T follicular helper cell (primary cell): ENCODE measurements at places on chromosomes 11 and 22.
A peak's percentile ranks its signal among the peaks of the same experiment; 100 is the strongest.

- no peak for DNase-seq
Measured at GRCh38 chr22:18997925-18998315, 61.8 kb upstream of the PRODH start.

GRCh38 chr11:76462317-76462716 is 17.5 kb downstream of the EMSY start:
- no peak for DNase-seq

GRCh38 chr11:86596861-86597586 is 75.4 kb downstream of the ME3 start:
- DNase-seq: no peak

- DNase-seq: no peak
Measured at GRCh38 chr22:50595189-50595588, 5.4 kb upstream of the MAPK8IP2 start.

DNA sequence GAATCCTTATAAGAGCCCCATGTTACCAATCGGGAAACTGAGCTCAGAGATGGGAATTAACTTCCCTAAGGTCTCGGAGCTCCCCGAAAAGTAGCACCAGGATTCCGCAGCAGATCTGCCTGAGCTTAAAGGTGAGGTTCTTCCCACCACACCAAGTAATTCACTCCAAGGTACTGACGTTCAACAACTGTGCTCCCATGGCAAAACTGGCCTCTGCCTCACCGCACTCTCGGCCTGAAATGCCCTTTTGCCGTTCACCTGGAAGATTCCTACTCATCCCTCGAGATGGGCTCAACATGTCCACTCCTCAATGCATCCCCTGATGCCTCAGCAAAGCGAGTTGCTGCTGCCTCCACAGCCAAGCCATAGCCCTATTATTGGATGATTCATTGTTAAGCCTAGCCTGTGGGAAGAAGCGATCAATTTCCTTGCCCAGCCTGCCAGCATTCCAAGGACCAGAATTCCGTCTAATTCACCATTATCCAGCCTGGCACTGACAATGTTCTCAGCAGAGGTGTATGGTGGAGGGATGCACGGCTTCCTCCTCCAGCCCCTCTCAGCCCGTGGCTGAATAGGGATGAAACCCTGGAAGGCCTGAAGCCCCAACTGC is 4.2 kb downstream of the PLAAT3 start:
- no peak for DNase-seq

- no peak for DNase-seq
Measured at GRCh38 chr22:36029406-36029755, 757 bp upstream of the RBFOX2 start.

- DNase-seq: no peak
Measured at GRCh38 chr11:36455658-36456111, 54.4 kb downstream of the TRAF6 start.

DNA sequence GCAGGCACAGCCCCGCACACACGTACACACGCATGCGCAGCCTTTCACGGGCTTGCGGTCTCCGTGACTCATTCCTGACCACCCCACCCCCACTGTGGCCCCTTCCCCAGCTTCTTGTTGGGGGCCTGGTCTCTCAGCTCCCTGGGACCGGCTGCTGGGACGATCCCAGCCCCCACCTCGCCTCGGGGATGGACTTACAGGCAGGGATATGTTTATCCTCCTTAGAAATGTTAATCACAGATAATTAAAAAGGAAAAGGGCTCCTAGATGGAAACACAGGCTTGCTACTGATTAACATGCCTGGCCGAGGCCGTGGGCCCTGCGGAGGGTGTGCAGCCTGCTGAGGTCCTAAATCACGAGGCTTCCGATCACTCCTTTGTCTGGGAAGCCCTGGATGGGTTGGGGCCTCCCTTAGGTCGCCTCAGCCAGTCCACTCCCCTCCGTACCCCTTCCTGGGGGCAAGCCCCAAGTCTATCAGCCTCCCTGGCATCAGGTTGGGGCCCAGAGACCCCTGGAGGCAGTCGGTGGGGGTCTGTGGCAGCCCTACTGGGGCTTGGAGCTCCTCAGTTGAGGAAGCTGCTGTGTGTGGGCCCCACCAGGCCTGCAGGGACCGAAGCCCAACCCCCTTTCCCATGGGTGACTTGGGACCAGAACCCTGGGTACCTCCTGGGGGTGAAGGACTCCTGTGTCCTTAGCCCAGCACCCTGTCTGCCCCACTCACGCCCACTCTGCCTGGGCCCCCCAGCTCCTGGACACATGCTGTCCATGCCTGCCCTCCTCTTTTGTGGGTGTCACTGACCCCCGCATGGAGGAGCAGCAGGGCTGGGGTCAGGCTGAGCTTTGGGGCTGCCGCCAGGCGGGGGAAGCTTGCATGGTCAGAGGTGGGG is 20.6 kb downstream of the TSPAN4 start:
- no peak for DNase-seq

- DNase-seq: no peak
Measured at GRCh38 chr11:57971272-57972012, 52.2 kb upstream of the OR9Q1 start.

DNA sequence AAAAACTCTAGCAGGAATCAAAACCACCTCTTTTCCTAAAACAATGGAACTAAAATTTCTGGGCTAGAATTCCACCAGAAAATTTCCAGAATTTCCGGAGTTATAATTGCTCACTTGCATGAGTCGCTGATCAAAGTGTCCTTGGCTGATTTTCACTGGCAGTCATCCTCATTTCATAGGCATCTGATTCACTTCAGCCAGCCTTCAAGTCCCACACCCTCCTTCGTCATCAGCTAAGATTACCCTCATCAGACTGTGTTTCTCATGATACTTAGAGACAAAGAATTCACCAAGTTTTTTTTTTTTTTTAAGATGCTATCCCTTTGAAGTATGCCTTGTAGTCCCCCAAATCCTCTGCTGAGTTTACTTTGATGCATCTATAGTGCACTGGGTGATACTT is 71.5 kb upstream of the RAB38 start:
- DNase-seq: no peak

DNA sequence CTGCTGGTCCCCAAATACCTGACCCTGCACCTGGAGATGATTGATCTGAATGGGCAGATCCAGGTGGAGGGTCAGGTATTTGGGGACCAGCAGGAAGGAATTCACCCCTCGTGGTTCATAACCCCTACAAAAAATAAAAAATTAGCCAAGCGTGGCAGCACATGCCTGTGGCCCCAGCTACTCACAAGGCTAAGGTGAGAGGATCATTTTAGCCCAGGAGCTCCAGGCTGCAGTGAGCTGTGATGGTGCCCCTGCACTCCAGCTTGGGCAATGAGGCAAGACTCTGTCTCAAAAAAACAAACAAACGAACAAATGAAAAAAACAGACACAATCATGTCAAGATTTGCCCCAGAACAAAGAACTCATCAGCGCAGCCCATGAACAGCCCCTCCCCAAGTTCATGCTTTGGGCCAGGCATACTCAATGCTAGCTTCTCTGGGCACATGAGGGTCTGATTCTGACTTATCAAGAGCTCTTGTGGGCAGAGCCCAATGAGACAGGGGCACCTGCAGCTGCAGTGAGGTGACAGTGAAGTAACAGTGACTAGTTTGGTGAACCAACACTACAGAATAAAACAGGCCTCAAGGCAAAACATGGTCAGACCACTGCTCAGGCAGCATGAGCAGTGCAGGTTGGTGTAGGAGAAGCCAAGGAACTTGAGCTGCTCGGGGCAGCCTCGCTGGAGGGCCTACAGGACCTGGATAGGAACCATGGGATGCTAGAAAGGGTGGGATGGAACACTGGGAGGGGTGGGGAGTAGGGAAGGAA is 10.2 kb upstream of the FCHSD2 start:
- no peak for DNase-seq

DNA sequence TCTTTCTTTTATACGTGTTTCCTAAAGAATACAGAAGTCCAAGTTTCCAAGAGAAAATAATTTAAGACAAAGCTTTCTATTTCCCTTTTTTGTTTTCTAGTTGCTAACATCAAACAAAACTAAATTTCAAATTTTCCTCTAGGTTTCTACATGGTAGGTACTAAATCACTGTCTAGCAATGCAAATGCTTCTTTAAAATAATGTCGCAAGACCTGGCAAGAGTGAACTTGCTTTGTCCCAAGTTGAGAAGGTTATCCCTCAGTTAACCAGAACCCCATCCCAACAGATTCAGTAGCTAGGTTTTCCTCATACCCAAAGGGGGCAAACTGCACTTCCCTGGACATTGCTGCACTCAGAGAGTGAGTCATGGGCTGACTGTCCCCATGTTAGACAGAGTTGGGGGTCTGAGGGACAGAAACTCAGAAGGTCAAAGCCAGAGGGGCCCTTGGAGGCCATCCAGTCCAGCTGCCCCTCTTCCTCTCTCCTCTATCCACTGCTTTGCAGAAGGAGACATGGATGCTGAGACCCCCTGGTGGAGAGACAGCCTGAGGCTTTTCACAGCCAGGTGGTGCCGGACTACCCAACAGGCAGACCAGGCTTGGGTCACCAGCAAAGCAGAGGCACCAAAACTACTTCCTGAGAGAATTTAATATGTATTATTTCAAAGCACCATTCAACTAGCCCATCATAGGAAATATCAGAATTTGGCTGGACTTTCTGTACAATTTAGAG is 23.1 kb downstream of the OR2AT4 start:
- no peak for DNase-seq

DNA sequence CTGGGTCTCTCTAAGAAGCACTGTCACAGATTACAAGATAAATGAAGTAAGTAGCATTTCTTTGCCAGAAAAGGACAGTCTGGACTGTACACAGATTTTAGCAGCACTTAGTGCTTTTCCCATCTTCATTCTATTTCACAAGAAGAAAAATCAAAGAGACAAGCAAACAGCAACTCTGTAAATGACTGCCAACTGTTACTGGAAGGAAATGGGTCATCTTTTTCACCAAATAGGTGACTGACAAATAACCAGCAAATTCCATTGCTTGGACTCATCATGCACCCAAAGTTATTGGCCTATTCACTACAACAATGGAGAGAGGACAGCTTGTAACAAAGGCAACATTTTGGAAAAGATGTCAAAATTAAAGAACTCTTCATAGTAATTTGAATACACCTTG is 28.9 kb upstream of the CARD18 start:
- DNase-seq: no peak

DNA sequence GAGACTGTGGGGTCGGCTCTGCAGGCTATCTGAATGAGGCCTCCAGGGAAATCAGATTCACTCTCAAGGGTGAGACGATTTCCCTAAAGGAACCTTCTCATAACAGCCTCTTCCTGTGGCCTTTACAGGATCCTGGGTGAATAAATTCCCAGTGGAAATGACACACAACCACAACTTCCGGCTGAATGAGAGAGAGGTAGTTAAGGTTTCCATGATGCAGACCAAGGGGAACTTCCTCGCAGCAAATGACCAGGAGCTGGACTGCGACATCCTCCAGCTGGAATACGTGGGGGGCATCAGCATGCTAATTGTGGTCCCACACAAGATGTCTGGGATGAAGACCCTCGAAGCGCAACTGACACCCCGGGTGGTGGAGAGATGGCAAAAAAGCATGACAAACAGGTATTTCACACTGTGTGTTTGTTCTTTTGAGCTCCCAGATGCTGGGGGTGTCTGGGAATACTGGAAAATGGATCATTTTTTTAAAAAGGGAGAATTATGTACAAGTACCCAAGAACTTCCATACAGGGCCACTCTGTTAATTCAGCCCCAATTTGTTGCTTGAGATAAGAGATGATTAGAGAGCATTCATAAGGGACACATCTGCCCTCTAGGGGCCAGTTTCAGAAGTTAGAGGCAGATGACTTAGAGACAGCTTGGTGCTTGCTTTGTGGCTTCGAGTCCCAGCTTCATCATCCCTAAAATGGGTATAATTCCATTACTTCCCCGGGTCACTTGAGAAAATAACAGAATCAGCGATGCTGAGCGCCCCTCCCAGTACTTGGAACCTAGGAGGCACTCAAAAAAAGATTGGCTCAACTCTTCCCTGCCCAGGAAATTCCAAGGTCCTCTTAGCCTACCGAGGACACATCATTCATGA is 10.2 kb downstream of the SERPIND1 start:
- peak; percentile 15 for DNase-seq

DNA sequence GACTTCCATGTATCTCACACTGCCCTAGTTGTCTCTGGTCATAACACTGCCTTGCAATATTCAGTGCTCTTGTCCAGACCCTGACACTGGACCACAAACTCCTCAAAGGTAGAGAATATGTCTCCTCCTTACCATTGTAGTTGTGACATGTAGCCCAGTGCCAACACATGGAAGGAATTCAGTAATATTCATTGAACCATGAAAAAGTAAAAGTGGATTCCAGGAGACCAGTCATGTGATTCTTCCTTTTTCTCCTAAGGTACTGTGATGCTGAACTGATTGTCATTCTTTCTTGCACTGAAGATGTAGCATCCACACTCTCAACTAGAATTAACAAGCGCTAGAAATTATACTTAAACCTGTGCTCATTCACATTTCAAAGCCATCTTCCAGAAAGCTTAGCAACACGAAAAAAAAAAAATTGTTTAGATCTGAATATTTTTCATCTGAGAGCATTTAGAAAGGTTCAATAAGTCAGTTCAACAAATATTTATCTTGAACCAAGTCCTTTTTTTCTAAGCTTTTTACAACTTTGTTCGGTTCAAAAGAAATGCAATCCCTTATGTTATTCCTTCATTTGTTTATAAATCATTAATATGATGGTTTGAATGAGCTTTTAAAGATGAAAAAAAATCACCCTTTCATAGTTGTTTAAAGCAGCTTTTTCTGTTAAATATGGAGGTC is 224.7 kb upstream of the BLID start:
- no peak for DNase-seq

DNA sequence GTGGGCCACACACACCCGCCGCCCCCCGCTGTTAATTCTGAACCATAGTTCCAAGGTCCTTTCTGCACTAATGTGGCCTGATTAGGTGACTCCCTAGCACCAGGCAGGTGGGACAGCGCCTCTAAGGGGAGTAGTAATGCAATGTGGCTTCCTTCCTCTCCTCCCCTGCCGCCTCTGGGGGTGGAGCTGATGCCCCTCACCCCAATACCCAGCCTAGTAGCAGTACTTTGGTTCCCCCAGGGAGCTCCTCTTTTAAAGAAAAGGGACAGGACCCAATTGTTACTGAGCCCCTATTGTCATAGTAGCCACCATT is 14.4 kb downstream of the RTN4RL2 start:
- DNase-seq: no peak

DNA sequence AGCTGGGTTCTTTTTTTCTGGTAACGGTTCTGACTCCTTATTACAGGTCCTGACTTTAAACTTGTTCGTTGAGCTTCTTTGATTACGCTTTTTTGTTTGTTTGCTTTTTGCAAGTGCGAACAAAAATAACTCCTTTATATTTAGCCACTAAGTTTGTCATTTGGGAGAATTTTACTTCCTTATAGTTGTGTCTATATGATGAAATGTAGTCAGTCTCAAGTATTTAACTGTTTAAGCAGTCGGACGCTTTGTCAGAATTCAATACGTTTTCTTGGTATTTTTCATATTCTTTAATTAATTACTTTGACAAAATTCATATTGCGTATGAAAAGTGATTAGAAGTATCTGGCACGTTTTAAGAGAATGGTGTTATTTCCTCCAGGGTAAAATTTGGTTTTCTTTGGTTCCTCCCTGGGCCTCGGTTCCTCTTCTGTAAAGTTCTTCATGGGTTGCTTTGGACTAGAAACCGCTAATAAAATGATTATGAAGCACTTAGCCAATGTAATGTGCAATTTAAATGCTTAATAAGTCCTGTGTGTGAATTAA is 1.3 kb downstream of the CBL start:
- no peak for DNase-seq
